EL (cell line): ENCODE measurements at places on chromosomes 1 and 21.
A peak's percentile ranks its signal among the peaks of the same experiment; 100 is the strongest.

DNA sequence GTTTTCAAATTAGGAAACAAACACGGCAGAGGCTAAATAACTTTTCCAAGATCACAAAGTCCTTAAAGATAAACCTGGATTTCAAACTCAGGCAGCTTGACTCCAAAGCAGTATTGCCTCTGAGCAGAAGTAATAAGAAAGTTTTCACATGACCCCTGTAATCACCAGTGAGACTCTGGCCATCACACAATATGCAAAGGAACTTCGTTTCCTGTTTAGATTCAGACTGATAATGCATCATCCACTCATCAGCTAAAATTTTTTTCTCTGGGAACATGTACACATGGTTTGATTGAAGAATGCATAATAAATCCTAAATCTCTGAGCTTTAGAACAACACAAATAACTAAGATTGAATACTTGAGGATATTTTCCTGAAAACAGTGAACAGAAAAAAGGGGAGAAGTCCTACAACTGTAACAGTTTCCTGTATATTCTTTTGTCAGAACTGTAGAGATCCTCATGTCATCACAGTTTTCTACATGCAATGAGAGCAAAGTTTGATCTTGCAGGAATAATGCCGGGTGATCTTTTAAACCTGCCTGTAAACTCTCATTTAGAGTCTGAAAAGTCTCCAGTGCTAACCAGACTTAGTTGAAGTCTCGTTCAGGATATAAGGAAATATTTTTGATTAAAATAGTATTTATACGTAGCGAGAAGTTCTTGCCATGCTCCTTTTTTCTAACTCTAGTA lies 225.3 kb downstream of the SPATA17 start:
- DNase-seq = peak; percentile 6

GRCh38 chr1:18644446-18644845 lies 13.8 kb downstream of the PAX7 start:
- no peak for DNase-seq

DNA sequence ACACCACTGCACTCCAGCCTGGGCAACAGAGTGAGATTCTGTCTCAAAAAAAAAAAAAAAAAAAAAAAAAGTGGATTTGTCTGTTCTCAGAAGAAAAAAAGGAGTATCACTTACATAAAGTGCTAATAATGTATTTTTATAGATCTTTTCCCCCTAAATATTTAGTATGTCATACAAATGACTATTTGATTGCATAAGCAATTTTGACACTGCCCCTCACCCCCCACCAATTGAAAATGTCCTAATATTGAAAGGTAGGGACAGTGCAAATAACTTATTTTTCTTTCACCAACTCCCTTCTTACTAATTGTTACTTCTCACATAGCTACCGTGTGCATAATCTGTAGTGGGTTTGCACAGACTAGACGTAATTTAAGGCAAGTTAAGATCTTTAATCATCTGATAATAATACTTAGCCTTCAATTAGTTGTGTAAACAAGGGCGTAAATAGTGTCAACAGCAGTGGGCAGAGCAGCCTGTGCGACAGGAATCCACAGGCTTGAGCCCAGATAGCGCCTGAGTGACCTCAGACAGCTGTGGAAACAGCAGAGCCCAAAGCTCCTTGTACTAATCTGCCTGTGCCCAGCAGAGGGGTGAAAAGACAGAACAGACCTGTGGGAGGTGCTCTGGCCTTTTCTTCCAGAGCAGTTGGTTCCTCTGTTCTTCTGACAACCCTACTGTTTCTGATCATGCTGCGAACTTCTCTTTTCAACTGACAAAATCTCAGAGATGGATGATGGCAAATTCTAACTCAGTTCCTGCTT lies 4.5 kb upstream of the IER5 start:
- DNase-seq = peak; percentile 45

DNA sequence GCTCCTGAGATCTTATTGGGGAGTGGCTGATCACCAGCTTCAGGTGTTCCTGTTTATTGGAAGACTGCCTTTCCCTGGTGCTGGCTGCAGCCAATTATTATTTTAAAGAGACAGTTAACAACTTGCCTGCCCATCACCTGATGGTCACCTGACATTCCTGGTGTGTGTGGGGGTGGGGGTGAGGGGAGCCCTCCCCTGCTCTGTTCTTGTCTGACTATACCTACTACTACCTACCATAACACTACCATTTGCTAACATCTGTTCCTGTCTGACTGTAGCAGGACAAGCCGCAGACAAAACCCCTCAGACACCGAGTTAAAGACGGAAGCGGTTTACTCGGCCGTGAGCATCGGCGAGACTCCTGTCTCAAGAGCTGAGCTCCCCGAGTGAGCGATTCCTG lies 54.9 kb upstream of the NBPF3 start:
- no peak for DNase-seq

DNA sequence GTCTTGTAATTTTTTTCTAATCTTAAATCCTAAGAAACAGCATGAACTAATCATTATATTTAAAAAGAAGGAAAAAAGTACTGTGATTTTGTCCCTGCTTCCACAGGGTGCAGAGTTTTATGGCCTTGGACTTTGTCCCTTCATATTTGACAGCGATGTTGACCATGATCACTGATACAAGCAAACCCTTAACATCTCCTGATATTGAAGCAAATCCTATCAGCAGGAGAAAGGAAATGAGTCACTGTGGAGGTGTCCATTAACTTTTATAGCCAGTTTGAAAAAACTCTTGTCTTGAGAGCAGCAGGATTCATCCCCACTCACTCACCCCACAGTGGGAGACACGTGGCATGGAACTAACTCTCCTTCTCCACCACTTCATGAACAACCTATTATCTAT lies 5.1 kb upstream of the REG4 start:
- DNase-seq = peak; percentile 58

GRCh38 chr1:208111646-208112190 lies 132.5 kb downstream of the PLXNA2 start:
- DNase-seq = no peak

GRCh38 chr1:117817629-117818028 lies 111.8 kb downstream of the GDAP2 start:
- no peak for DNase-seq

DNA sequence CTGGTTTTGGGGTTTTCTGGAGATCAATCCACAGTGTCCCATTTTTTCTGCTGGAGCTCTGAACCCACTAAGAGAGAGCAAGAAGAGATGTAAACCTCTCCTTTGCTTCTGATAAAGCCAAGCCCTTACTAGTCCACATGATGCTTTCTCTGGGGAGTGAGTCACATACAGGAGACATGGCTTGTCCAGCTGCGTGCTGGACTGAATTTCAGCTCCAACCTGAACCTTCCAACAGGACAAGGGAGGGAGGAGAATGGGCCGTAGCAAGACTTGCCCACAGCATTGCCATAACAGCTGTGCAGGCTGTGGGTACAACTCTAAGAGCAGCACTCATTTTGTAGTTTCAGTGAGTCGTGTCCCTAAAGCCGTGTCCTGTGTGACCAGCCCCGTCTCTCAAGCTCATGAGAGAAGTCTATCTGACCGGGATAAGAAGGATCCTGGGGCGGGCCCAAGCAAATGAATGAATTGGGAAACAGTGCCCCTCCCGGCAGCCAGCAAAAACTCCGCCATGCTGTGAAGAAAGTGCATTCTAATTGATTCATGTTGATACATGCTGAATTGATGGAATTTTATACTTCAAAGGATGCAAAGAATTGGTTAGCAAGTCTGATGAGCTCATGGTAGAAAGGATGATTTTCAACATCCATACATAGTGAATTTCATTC lies 195.2 kb downstream of the GABPA start:
- no peak for DNase-seq

GRCh38 chr1:58815069-58815685 lies 31.3 kb upstream of the JUN start:
- DNase-seq = peak; percentile 94

- DNase-seq = no peak
Measured at GRCh38 chr1:99768524-99769245, 2.2 kb upstream of the FRRS1 start.

DNA sequence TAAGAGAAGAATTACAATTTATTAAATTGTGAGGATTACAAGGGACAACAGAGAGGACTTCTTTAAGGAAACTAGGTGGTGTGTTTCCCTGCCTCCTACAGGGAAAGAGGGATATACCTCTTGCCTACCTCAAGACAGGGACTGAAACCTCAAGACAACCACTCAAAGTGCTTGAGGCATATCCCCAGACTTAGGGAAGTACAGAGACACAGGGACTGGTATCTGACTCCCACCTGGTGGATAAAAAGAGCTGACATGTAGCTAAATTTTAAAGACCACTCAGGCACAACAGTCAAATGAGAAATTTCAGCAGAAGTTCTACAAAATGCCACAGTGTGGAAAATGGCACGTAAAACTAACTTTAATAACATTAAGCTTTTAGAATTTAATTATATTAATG lies 21.3 kb downstream of the DENND2C start:
- no peak for DNase-seq

- DNase-seq = no peak
Measured at GRCh38 chr1:7642781-7643529, 128.1 kb upstream of the VAMP3 start.

GRCh38 chr1:200474633-200475032 lies 64.8 kb upstream of the ZNF281 start:
- no peak for DNase-seq

- DNase-seq = no peak
Measured at GRCh38 chr1:206835186-206835585, 30.2 kb upstream of the IL20 start.

- no peak for DNase-seq
Measured at GRCh38 chr1:208048904-208049303, 138.0 kb upstream of the CD34 start.

DNA sequence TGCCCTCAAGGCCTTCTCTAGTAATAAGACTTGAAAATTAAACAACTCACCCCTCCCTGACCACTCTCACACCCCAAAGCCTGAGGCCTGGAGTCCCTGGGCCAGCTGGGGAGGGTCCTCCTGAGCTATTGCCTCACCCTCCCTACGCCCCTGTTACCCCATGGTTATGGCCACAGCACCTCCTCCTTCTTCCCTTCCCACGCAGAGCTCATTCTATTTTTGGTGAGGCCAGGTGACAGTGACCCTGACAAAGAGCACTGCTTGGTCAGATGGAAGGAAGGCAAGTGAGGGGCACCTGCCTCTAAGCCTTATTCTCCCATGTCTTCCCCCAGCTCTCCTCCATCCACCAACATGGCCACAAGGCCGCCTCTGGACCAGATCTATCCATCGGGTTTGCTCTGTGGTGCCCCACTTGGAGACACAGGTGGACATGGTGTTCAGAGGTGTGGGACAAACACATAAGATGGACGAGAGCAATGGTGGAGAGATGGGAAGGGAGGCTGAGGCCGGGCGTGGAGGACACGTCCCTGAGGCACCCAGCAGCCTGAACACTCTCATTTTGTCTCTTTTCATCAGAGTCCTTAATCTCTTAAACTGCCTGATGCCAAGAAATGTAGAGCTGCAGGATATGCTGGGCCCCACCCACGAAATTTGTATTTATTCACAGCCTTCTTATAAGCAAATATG lies 42.6 kb downstream of the FCRL5 start:
- no peak for DNase-seq

GRCh38 chr1:118223426-118223825 lies 38.4 kb upstream of the SPAG17 start:
- peak; percentile 18 for DNase-seq

GRCh38 chr1:916173-917075 lies 7.3 kb upstream of the SAMD11 start:
- DNase-seq = no peak

GRCh38 chr1:228263636-228264035 lies 55.8 kb downstream of the OBSCN start:
- no peak for DNase-seq

DNA sequence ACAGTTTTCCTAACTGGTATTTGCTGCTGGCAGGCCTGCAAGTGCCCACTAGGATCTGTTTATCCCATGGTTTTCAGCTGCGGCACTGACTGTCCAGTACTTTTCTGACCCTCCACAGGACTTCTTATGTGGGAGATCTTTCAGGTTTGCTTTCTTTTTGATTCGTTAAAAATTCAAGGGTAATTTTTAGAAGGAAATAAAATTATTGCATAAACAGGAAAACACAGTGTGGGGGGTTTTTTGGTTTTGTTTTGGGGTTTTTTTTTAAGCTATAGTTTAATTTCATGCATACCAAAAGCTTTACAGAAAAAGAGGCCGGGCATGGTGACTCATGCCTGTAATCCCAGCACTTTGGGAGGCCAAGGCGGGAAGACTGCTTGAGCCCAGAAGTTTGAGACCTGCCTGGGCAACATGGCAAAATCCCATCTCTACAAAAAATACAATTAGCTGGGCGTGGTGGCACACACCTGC lies 3.6 kb downstream of the NIBAN1 start:
- peak; percentile 78 for DNase-seq

DNA sequence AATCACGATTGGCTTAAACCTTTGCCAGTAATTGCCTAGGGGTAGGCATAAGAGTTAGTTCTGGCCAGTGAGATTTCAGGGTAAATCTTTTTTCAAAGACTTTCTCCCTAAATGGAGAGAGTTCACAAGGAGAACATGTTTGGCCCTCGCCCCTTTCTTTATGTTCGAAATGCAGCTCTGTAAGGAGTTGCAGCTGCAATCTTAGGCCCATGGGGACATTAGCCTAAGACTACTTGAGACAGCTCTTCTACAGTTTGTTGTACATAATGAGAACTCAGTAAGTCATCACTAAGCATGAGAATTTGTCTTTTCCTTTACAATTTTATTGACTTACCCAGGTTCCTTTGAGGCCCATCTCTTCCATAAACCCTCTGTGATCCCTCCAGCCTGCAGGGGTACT lies 40.4 kb upstream of the GADD45A start:
- DNase-seq = no peak

DNA sequence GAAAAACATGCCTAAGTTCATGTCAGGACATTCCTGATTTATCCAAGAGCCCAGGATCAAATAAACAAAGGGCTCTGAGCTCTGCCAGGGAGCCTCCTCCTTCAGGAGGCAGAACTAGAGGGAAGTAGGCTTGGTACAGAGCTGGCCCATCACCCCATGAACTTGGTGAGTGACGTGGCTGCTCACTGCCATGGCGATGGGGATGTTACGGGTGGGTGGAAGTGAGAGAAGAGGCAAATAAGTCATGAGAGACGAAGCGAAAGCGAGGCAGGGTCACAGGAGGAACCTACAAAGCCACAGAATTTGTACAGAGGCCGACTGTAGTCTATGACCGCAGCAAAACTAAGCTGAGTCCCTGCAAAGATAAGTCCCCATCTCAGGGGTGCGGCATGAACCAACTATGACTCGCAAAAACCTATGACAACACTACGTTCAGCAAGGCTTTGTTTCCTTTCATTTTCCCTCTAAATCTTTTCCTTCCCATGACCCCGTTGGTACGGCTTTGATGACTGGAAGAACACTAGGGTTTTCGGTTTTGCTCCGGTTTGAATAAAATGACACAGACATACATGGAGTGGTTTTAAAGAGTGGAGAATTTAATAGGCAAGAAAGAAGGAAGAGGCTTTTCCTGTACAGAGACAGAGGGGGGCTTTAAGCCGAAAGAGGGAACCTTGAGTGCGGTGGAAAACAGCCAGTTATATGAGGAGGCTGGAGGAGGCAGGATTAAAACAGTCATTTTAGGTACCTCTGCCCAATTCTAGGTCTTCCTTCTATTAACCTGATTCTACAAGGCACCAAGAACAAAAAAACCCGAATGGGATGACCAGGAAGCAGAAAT lies 74.1 kb downstream of the CD46 start:
- peak; percentile 80 for DNase-seq

GRCh38 chr1:3423896-3424611 lies 30.4 kb upstream of the ARHGEF16 start:
- no peak for DNase-seq
